ENCODE measurements at places on chromosomes 3 and 15.

DNA sequence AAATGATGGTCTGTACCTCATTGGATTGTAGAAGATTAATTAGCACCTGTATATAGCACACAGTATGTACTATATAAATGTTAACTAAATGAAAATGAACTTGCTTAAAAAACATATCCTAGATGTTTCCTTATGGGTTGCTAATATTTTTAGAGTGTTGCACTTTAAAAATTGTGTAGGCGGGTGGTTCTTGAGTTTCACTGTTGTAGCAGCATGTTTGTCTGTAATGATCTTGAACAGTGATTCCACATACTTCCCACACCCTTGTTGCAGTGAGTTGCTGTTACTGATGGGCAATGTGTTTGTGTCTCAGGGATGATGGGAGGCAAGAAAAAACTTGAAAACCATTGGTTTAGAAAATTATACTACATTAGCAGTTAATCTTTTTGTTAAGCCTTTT is 22.0 kb downstream of the USP3 start:
- no peak for DNase-seq

DNA sequence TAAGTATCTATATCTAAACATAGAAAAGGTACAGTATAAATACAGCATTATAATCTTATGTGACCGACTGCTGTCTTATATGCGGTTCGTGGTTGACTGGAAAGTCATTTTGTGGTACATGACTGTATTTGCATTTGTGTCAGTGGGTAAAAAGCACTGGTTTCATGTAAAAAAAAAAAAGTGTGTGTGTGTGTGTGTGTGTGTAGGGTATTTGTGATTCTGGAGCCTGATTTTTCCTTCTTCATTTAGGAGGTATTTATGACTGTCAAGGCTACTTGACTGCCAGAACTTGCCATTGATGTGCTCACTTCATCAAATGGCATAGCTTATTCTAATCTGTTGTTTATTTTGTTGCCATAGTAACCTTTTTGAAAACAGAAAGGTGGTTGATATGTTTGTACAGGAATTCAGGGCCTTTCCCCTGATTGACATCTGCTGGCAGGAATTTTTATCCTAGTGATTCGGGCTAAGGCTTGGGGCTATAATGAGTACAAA is 63.2 kb downstream of the AKAP13 start:
- DNase-seq, result peak; percentile 94

- no peak for DNase-seq
Observed at GRCh38 chr15:64888336-64888735, 23.4 kb upstream of the ANKDD1A start.

- DNase-seq, result no peak
Observed at GRCh38 chr15:54820098-54820497, 376.6 kb downstream of the RSL24D1 start.

GRCh38 chr3:58766587-58767282 is 100.2 kb upstream of the FAM3D start:
- no peak for DNase-seq

GRCh38 chr3:177692304-177692975 is 495.2 kb upstream of the TBL1XR1 start:
- no peak for DNase-seq

DNA sequence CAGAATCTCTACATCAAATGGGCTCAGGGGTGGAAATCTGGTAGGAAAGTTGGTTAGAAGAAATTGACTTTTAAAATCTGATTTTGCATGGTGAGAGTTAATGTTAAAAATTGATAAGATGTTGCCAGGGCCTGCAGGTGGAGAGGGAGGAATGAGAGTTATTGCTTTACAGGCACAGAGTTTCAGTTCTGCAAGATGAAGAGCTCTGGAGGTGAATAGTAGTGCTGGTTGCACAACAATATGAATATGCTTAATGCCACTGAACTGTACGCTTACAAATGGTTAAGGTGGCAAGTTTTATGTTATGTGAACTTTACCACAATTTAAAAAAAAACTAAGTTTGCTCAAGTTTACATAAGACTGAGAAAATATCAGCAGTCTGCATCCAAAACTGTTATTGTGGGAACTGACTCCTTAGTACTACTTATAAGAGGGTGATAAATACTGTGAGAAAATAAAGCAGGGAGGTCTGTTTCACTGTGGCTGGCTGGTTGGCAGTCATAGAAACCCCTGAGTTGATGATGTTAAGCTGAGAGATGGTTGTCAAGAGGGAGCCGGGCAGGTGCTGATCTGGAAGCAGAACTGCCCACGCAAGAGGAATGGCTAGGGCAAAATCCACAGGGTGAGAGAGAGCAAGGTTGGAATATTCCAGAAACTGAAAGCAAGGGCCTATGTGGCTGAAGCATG is 144.9 kb downstream of the EDEM1 start:
- no peak for DNase-seq

GRCh38 chr3:190266913-190267290 is 55.3 kb downstream of the CLDN1 start:
- no peak for DNase-seq

DNA sequence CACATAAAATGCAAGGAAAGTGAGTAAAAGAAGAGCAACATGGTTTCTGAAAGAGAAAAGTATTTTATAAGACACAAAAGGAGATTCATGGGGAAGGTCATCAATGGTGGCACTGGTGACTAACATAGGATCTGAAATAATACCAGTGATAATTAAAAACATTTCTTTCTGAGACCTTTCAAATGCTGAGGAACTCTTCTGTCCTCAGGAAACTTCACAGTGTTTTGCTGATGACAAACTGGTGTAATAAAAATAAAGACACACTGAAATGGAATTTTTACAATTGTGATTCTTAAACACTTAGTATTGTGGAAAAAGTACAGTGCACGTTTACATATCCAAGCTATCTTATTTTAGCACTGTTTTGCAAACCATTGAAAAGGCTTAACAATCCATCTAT is 80.4 kb upstream of the ZBTB20 start:
- DNase-seq, result no peak

DNA sequence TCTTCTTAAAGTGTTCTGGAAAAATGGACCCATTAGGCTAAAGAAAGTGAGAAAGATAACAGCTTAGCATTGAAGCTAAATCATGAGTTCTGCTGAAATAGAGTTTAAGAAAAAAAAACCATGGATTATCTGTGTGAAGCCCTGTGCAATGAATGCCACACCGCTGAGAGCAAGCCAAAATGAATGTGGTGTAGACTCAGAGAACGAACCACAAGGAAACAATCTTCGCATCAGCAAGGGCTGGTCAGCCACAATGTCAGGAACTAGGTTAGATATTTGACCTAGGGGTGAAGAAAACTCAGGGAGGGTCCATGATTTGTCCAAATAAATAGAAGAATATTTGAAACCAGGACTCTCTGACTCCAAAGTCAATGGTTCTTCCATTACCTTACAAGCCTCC is 91.4 kb upstream of the MEX3B start:
- no peak for DNase-seq

DNA sequence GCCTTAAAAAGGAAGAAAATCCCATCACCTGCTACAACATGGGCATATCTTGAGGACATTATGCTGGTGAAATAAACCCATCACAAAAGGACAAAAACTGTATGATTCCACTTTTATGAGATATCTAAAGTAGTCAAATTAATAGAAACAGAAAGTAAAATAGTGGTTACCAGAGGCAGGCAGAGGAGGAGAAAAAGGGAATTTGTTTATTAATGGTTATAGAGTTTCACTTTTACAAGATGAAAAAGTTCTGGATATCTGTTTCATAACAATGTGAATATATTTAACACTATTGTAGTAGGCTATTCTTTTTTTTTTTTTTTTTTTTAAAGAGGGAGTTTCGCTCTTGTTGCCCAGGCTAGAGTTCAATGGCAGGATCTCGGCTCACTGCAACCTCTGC is 40.4 kb downstream of the DPH3 start:
- DNase-seq, result no peak

GRCh38 chr15:75028991-75029377 is 5.6 kb downstream of the PPCDC start:
- no peak for DNase-seq

DNA sequence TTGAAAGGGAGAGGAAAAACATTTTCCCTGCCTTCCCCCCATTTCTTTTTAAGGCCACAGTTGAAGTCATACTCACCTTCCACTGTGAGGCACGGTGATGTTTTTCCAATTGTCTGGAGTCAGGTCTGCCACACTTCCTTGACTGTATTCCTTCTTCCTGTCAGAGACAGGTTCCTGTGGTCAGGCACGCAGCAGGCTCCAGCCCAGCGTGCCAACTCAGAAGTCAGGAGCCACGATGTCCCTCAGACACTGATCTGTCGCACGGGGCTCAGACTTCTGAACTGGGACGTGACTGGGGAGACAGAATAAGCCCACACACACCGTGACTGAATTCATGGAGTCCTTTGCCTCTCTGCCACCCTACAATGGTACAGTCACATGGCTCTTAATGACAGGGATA is 41.2 kb upstream of the ADAMTS9 start:
- no peak for DNase-seq

DNA sequence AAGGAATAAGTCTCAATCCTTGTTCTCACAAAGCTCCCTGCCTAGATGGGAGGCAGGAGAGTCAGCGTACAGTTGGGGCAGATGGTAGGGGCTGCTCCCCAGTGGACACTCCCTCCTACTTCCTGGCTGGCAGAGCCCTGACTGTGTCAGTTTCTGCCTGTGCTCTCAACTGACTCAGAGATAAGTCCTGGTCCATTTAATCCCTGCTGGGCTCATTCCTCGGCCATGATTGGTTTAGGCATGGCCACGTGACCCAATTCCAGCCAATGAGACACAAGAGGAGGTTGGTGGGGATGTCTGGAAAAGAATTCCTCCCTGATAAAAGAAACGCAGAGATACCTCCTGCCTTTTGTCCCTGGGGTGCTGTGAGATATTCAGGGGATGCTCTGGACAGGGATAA is 118.1 kb upstream of the SLC6A11 start:
- no peak for DNase-seq

GRCh38 chr3:114674036-114674435 is 380.2 kb downstream of the TIGIT start:
- DNase-seq, result no peak

DNA sequence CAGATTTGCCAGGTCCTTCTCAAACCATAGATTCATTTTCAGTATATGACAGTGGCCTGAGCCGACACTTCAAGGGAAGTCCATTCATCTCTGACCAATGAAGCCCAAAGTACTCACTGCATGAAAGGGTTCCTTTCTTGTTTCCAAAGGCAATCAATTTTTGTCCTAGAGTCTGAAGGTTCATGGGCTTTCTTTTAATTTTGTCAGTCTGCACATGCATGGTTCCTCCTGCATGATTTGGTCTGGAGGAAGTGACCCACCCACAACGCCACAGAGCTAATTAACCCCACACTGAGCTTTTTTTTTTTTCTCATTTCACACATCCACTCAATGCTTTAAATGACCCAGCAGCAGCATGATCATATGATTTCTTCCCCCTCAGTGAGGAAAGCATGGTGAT is 216.4 kb downstream of the TIGIT start:
- DNase-seq, result no peak

GRCh38 chr3:191244242-191244867 is 45.3 kb downstream of the OSTN start:
- no peak for DNase-seq

DNA sequence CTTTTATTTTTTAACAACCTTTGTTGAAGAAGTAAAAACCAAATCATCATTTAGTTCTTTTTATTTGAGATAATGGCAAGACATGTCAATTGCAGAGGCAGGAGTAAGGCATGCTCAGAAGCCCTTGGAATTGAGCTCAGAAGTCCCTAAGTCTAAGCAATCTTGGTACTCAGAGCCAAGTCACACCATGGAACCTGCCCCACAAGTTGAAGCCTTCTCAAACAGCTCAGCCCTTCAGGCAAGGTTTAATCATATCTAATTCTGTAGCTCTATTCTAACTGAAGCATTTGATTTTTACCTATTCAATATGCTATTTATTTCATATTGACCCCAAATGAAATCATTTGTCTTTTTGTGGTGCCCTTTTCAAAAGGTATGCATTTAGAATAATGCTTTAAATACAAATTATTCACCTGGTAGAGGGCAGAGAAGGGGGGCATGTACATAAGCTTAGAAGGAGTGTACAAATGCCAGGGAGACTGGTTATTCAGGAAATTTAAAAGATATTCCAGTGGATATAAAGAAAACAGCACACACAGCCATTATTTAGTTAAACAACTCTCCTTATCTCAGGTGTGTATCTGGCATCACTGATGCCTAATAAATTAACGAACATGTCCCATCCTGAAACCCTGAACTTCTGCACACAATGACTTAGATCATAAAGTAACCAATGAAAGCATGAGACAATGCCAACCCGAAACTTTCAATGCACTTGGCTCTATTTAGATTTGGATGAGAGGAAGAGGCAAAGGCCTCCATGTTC is 26.2 kb upstream of the TOP2B start:
- no peak for DNase-seq

- DNase-seq, result no peak
Observed at GRCh38 chr15:45030743-45031142, 7.7 kb downstream of the SORD start.
